ENCODE measurements at places on chromosomes 16 and 17. TPM values are rescaled to one million over a fixed set of nuclear protein-coding genes. Genes with fewer than 3 reads are reported as not detected.

DNA sequence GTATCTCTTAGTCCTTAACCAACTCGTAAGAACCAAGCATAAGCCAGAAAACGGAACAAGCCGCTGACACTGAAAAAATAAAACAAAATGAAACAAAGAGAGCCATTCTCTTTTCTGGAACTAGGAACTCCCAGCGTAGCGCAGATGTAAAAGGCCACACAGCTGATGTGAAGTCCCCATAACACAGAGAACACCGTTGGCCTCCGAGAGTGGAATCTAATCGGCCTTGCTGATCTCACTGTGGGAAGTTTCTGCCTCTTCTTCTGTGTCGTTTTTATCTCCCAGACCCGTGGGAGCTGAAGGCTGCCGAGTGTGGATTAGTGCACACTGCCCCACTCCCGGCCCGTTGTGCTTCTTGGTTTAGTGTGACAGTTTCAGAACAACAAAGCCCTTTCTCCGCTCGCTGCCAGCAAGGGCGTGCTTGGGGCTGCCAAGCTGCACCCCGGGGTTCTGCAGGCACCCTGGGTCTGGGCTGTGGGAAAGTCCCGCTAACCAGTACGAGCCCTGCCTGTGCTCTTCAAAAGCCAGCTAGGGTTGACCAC, 21.7 kb downstream of the TTYH2 start:
- no peak for DNase-seq

DNA sequence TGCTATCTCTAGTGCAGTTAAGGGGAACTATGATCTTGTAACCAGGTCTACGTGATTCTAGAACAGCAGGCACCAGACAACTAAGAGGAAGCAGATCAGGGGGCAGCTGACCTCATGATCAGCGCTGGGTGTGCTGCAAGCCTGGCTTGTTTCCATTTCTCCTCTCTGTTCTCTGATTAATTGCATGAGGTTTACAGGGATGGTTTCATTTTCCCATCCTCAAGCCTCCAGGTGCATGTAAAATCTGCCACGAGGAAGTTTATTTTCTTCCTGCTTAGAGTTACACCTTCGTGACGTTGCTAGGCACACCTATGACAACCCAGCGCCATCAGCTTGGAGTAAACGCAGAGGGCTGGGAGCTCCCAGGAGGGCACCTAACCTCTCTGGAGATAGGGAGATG, 4.3 kb upstream of the NUPR1 start:
- DNase-seq, result no peak

- DNase-seq, result no peak
Measured at GRCh38 chr17:60481604-60482003, 44.4 kb downstream of the APPBP2 start.

DNA sequence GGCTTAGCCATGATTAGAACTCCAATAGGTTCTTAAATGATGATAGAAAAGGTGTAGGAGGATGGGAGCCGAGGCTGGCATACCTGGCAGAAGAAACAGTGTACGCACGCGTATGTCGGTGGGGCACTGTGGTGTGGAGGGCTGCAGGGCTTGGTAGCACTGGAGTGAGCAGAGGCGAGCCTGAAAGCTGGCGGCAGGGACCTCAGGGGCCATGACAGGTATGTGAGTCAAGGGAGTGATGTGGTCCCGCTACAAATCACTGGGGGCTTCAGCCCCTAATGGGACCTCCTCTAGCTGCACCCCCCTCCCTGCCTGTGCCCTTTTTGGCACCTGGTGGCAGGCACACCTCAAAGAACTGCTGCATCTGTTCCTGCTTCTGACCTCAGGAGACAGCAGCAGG, 67.3 kb downstream of the RAI1 start:
- no peak for DNase-seq

DNA sequence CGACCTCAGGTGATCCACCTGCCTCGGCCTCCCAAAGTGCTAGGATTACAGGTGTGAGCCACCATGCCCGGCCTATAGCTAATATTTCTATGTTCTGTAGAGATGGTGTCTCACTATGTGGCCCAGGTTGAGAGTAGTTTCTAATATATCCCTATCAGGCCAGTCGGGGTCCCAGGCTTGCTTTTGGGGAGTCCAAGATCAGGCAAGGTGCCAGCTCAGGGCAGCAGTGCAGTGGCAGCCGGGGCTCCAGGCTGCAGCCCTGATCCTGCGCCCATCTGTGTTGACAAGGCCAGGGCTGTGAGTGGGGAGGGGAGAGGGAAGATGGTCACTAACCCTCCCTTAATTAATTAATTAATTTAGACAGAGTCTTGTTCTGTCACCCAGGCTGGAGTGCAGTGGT, 77.6 kb upstream of the CDC42EP4 start:
- no peak for DNase-seq

DNA sequence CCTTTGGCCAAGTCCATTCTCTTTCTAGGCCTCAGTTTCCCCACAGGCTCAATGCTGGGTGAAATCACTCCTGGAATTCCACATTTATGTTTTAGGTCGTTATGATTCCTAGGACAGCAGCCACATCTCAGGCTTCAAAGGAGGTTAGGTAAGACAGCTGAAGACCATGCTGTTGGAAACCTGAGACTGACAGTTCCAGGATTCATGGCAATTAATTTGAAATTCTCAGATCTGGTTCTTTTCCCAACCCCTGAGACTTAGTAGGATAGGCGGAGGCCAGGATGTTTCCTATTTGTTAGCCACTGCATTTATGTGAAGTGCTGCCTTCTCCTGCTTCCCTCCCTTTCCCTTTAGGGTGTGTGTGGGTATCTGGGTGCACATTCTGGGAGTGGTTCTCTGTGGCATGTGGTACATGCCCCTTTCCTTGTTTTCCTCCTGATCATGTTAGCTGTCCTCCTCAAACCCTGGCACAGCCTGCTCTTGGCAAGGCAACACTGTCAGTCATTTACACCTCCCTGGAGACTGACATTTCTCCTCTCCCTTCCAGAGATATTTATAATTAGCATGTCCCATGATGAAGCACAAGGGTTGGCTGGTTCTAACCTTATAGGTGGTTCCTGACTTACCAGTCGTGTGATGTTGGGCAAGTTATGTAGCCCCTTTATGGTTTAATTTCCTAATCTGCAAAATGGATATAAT, 91.4 kb upstream of the SALL1 start:
- no peak for DNase-seq

- peak; percentile 57 for DNase-seq
Measured at GRCh38 chr17:51119415-51120356, 982 bp downstream of the SPAG9 start.

The CANT1 gene
- total RNA-seq, result 86.4 TPM

Measured in Caco-2 (cell line).